ENCODE measurements at places on chromosomes 2 and 18. TPM values are rescaled to one million over a fixed set of nuclear protein-coding genes. Genes with fewer than 3 reads are reported as not detected.
A peak's percentile ranks its signal among the peaks of the same experiment; 100 is the strongest.

The RMND5A gene
- polyA plus RNA-seq: 20.3 TPM

The ABCG8 gene
- not detected for polyA plus RNA-seq

The NCKAP5 gene
- not detected for polyA plus RNA-seq

DNA sequence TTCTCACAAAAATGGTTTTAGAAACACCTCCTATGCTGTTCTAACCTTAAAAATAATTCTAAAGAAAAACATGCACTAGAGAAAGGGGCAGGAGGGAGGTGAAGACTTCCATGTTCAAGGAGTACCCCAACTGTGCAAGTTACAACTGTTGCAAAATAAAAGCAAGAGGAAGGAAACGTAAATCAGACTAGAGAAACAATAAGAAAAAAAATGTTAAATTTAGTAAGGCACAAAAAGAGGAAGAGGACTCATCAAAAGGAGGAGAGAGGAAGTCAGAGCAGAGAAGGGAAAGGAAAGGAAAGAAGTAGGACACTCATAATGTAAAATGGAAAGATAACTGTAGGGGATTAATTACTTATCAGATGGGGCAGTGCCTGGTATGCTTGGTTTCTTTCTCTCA is 34.1 kb downstream of the RAPH1 start:
- peak; percentile 75 for DNase-seq

- peak; percentile 73 for DNase-seq
Measured at GRCh38 chr2:28356095-28356911, 36.4 kb upstream of the FOSL2 start.

DNA sequence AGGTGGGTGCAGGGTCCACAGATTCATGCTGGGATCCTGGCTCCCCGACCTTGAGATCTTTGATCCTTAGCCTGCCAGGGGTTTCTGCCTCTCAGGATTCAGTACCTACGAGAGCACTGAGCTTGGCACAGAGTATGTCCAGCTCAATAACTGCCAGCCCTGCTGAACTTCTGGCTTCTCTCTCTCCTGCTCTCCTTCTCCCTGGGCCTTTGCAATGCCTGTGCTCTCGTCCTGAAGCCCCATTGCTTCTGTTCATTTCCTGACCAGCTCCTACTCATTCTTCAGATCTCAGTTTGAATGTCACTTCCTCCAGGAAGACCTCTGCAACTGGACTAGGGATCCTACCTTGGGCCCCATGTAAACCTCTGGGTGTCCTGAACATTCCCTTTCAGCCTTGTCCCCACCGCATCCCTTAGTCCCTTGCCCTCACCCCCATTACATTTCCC is 113.8 kb upstream of the HAAO start:
- no peak for DNase-seq

GRCh38 chr2:109547280-109547679 is 66.5 kb downstream of the SEPTIN10 start:
- no peak for DNase-seq

DNA sequence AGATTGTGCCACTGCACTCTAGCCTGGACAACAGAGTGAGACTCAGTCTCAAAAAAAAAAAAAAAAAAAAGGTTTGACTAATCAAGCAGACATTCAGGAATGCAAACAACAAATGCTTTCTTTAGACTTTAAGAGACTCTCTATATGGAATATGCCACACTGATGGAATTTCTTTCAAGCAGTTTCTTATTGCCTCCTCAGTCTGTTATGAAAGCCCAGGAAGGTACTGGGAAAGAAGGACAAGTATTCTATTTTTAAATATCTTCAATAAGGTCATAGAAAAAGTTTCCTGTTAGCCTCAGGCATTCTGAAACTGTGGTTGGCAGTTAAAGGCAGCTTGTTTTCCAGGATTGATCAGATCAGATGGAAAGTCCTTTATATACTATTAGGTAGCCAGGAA is 241.6 kb downstream of the PIK3C3 start:
- DNase-seq: no peak

DNA sequence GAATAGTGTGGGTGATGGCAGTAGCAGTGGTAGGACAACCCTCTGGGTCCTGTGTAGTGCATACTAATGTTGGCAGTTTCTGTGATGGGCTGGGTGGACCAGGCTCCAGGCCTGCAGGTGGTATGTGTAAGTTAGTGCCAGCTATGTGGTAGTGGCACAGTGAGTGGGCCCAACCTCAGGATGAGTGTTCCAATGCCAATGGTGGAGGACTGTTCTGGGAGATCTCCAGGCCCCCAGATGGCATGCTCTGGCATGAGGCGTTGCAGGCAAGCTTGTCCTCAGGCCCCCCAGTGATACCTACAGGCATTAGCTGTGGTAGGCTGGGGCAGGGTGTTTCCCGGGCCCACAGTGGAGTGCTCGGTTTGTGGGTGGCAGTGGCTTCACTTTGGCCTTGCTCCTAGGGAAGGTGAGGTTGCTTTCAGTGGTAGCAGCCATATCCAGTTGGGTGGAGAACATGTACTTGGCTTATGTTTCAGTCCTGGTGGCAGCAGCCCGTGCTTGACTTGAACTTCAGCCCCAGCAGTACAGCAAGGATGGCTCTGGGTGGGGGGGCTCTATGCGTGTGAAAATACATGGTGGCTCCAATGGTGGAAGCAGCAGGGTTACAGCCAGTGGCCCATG is 32.4 kb downstream of the TEX51 start:
- no peak for DNase-seq

- DNase-seq: no peak
Measured at GRCh38 chr2:18763338-18763737, 174.0 kb upstream of the NT5C1B start.

DNA sequence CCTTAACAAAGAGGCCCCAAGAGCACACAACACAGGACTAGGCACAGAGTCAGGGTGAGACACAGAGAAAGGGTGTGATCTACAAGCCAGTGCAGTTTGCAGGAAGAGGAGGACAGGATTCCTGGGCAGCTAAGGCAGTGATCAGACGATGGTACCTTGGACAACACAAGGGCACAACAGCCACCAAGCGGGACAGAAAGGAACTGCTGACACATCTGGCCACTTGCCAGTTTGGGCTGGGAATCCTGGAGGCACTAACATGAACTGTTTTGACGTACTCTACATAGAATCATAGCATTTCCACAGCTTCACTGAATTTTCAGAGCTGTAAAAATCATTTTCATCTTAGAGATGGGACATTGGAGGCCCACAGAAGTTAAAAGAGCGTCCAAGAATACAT is 221.5 kb upstream of the SLC35G4 start:
- no peak for DNase-seq

DNA sequence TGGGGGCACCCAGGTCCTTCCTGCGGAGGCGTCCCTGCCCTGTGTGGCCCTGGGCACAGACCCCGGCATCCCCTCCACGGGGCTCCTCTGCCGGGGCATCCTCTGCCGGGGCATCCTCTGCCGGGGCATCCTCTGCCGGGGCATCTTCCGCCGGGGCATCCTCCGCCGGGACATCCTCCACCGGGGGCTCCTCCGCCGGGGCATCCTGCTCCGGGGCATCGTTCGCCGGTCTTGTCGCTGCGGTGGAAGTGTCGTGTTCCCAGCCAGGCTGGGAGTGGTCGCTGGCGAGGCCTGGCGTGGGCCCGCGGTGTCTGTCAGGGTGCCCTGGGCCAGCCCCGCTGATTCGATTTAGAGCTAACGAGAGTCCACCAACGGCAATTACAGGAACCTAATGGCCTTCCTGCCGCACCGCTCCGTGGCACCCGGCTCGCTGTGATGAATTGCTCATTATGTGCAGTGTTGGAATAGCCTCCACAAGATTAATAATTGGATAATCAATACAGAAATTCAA is 115.1 kb downstream of the NFATC1 start:
- no peak for DNase-seq

DNA sequence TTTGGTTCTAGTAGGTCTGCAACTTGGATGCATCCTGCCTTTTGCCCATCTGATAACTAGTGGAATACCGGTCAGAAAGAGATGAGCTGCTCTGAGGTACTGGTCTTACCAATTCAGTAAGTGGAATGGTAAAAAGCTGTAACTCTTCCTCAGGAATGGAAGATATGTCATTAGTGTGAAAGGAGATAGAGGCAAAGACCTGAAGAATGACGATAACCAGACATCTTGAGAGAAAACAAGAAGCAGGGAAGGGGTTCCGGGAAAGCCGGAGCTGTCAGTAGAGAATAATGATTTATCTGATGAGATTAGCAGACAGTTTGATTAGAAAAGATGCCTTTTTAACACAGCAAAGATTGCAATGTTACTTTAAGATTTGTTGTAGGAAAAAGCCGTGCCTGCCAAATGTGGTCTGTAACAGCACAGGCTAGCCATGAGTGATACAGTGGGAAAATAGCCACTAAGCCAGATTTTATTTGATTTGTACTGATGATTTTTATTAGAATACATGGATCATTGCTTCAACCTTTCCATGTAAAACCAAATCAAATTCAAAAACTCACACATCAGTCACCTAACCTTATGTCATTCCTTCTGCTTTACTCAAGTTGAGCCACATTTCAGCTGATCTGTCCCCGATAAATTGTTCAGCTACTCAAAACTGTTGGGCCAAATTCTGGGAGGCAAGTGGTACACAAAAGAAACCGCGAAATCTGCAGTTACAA is 110.0 kb downstream of the TCF4 start:
- no peak for DNase-seq
